Heart left ventricle (tissue), 16 donors: ENCODE measurements at places on chromosomes 5 and 9.

DNA sequence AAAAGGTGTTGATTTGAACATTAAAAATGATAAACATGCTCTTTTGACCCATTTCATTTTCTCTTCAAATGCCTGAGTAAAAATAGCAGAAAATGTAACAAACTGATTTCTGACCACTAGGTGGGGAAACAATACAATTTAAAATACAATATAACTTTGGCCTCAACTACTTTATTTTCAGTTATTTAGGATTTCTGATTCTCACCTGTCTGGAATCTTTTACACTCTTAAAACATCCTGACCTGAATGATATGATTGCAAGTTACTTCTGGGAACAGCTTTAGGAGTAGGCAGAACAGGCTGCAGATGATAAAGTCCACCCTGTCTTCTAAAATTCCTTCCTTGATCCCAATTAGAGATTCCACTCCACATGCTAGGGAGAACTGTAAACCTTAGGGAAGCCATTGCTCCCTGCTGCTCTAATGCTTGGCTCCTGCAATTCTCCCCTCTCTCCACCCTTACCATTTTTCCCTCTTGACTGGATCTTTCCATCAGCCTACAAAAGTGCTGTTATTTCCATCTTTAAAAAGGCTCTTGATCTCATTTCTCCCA lies 70.3 kb downstream of the FYB1 start:
- no peak for DNase-seq

- peak; percentile 48 for DNase-seq
Measured at GRCh38 chr5:3853362-3853761, 257.7 kb downstream of the IRX1 start.

GRCh38 chr5:88656221-88656950 lies 226.6 kb downstream of the MEF2C start:
- DNase-seq = no peak

DNA sequence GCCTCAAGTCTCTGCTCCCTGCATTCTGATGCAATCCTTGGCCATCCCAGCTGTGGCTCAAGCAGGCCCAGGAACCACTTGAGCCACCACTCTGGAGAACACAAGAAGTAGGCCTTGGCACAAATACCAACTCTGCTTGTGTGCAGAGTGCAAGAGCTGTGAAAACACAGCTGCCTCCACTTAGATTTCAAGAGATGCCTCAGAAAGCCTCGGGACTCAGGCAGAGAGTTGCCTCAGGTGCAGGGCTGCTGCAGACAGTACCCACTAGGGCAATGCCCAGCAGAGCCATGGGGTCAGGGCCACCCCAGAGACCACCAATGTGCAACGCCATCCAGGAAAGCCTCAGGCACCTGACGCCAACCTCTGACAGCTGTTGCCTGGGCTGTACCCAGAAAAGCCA lies 82.4 kb downstream of the FREM1 start:
- DNase-seq = no peak
